ENCODE measurements at places on chromosomes 2 and 18.
A peak's percentile ranks its signal among the peaks of the same experiment; 100 is the strongest.

DNA sequence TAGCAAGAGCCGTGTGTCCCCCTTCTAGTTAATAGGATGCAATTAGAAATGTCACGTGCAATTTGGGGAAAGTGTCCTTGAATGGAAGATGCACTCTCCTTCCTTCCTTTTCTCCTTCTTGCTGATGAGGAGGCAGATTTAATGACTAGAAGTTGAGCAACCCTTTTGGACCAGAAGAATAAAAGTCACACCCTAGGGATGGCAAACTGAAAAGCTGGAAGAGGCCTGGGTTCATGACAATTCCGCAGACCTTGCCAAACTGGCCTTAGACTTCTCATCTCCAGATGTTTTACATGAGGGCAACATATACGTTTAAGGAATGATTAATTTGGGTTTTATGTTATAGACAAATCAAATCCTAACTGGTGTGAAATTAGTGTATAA, 38.6 kb upstream of the NCOA1 start:
- DNase-seq: no peak

DNA sequence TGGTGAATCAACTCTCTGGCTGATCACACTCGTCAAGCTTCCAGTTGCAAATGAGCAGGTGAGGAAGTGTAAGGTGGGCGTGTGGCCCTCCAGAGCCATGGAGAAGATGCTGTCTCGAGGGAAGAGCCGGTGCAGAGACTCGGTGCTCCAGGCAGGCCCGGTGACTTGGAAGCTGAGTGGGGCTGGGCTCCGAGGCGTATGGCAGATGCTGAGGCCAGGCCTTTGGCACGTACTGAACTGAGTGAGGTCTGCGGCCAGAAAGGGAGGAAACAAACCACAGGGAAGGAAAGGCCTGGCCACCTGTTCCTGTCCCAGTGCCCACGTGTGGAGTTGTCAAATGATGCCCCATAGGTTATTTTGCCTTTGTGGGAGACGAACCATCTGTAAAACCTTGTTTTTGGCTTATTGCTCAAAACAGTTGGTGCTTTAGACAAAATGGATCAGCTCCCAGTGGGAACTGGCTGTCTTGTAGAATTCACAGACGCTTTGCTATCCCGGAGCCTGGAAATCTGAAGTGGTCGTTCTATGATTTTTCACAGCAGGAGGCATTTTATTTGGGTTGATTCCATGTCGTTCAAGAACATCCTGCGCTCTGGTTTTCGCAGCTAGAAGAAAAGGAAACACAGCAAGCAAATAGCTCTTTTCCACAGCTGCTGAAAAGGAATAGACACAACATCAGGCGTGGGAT, 117.5 kb upstream of the TMEM18 start:
- DNase-seq: no peak

DNA sequence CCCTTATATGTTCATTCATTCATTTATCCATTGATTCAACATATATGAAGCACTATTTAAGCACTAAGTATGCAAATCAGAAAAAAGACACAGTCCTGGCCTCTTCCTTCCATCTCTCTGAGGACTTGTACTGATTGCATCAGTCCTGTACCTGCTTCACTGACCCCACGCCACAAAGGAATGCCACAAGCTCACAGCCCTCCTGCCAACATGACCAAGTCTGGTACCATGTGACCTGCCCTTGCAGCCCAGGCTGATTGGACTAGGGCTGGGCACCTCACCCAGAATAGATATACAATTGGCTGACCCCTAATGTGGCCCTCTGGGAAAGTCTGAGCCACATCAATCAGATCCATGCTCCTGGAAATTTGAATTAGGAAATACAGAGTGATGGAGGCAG, 196.6 kb downstream of the AGPS start:
- no peak for DNase-seq

- peak; percentile 96 for DNase-seq
Measured at GRCh38 chr2:150663143-150663542, 175.7 kb upstream of the RND3 start.

GRCh38 chr18:45745817-45746461, 22.0 kb downstream of the SLC14A1 start:
- DNase-seq: no peak

GRCh38 chr2:186544255-186544675, 45.6 kb upstream of the ITGAV start:
- peak; percentile 94 for DNase-seq

GRCh38 chr2:165686800-165687199, 107.2 kb downstream of the GALNT3 start:
- no peak for DNase-seq

GRCh38 chr2:174656676-174657176, 59.1 kb upstream of the WIPF1 start:
- no peak for DNase-seq

- peak; percentile 35 for DNase-seq
Measured at GRCh38 chr18:21194871-21195771, 46.9 kb upstream of the GREB1L start.

- DNase-seq: no peak
Measured at GRCh38 chr2:154130821-154131220, 259.1 kb downstream of the GALNT13 start.

DNA sequence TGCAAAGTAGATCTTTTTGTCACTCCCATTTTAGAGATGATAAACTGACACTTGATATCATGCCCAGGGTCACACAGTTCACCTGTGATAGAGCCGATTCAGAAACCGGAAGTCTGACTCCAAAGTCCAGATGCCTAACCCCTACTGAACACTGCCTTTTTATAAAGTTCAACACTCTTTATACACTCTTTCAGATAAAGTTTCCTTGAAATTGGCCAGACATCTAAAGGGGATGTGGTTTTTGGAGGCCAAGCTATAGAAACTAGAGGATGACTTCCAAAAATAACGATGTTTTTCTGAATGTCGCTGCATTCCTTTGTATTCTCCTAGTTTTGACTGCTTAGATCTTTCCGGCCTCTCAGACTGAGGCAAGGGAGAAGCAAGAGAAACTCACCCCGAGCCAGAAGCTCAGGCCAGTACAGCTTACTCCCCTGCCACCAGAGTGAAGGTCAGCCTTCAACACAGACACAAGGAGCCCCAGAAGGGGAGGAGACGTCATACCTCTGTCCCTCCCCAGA, 61.8 kb downstream of the NRP2 start:
- no peak for DNase-seq

DNA sequence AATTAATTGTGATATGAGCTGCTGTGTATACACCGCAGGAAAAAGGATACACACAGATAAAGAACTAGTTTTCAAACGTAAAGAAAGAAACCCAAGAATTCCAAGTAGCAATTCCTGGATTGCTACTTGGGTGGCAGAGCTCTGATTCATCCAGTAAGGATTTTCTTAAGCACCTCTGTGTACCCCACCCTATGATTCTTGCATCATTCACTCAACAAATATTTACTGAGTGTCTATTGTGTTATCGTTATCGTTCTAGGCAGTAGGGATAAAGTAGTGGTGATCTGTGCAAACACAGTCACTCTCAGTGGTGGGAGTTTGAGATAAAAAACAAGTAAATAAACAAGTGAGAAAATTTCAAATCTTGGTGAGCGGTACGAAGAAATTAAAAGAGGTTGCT, 4.9 kb upstream of the TMEM200C start:
- DNase-seq: peak; percentile 17

Measured in fibroblast of skin of right quadriceps (primary cell).